ENCODE measurements at places on chromosomes 2 and 18. TPM values are rescaled to one million over a fixed set of nuclear protein-coding genes. Genes with fewer than 3 reads are reported as not detected.

The MGAT4A gene
- total RNA-seq: 0.56 TPM

The PDK1 gene
- total RNA-seq: 62.9 TPM

The DYSF gene
- total RNA-seq: 4.3 TPM

The LHCGR gene
- total RNA-seq: not detected

The IL37 gene
- total RNA-seq: not detected

The CCL20 gene
- 14.0 TPM for total RNA-seq

The SP110 gene
- total RNA-seq: 10.5 TPM

The TXNDC2 gene
- 0.64 TPM for total RNA-seq

The EGR4 gene
- not detected for total RNA-seq

The CFAP53 gene
- total RNA-seq: 0.39 TPM

The EMX1 gene
- total RNA-seq: not detected

The MEIS1 gene
- total RNA-seq: 117 TPM

The ZNF396 gene
- 0.78 TPM for total RNA-seq

The NTSR2 gene
- total RNA-seq: not detected

The TGFA gene
- total RNA-seq: 2.7 TPM

The NEB gene
- 1.9 TPM for total RNA-seq

The COQ10B gene
- 23.4 TPM for total RNA-seq

The ANKAR gene
- 2.1 TPM for total RNA-seq

The ACVR1 gene
- total RNA-seq: 24.0 TPM

The AQP12B gene
- not detected for total RNA-seq

The ALPI gene
- total RNA-seq: not detected

The BOLL gene
- 0.08 TPM for total RNA-seq

The STPG4 gene
- not detected for total RNA-seq

The TMEM169 gene
- 0.16 TPM for total RNA-seq

The OSR1 gene
- 18.8 TPM for total RNA-seq

The DYNAP gene
- not detected for total RNA-seq

The AOX1 gene
- 23.7 TPM for total RNA-seq

The FHOD3 gene
- 4.9 TPM for total RNA-seq

The ZNG1B gene
- 9.6 TPM for total RNA-seq

The LIMS4 gene
- total RNA-seq: not detected

The LAMA3 gene
- 18.1 TPM for total RNA-seq

The ABCG5 gene
- not detected for total RNA-seq

The DHRS9 gene
- 0.65 TPM for total RNA-seq

The PER2 gene
- 1.8 TPM for total RNA-seq

The HADHA gene
- 125 TPM for total RNA-seq

The TLX2 gene
- not detected for total RNA-seq

The GPC1 gene
- total RNA-seq: 124 TPM

The THOC1 gene
- total RNA-seq: 15.1 TPM

Measured in epithelial cell of alveolus of lung (primary cell).